ENCODE measurements at places on chromosomes 5 and 9.
A peak's percentile ranks its signal among the peaks of the same experiment; 100 is the strongest.

GRCh38 chr5:120314191-120314590, 149.9 kb upstream of the PRR16 start:
- DNase-seq: no peak

- DNase-seq: no peak
Observed at GRCh38 chr5:10266137-10266536, 16.1 kb downstream of the CCT5 start.

DNA sequence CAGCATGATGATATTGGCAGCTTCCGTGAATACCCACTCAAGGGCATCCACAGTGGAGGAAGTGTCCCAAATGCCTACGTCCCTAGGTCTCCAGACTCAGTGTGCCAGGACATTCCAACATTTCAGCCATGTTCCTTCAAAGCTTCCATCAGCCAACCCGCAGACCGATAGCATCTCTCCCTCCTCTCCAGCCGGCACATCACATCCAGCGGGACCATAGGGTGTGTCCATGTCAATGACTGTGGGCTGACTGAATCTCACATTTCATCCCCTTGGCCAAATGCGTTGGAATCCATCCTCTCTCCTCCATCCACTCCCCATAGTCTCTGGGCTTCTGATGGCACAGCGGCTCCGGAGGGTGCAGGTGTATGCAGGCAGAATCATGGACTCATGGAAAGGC, 22.2 kb upstream of the GFPT2 start:
- no peak for DNase-seq

DNA sequence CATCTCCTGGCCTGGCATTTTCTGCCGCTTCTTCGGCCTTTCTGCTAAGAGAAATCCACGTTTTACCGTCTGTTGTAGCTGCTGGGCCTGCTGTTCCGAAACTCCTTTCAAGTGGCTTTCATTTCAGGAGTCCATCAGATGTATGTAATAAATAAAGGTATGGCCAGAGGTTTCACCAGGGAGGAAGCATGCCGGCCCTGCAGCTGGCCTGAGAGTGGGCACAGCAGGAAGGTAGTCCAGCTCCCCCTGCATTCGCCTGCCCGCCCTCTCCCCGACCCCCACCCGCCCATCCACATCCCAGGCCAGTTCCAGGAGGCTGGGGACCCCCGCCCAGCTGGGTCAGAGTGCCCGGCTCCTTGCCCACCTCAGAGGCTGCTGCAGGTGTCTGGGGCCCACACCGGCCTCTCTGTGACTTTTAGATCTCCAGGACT, 46.4 kb upstream of the EXOC3 start:
- DNase-seq: peak; percentile 21

DNA sequence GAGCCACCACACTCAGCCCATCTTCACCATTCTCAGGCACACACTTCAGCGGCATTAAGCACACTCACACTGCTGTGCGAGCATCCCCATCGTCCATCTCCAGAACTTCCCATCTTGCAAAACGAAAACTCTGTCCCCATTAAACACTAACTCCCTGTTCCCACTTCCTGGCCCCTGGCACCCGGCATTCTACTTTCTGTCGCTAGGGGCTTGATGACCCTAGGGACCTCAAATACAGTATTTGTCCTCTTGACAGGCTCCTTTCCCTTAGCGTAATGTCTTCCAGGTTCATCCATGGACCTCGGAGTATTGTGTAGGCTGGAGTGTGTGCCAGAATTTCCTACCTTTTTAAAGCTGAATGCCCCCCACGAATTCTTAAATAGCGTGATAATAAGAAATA, 14.7 kb upstream of the UBAC1 start:
- no peak for DNase-seq

GRCh38 chr5:57414857-57415256, 67.8 kb downstream of the ACTBL2 start:
- DNase-seq: no peak

GRCh38 chr5:12614608-12615007, 710.4 kb upstream of the CTNND2 start:
- DNase-seq: no peak

GRCh38 chr9:93003552-93004407, 54.7 kb upstream of the SUSD3 start:
- DNase-seq: peak; percentile 80

- no peak for DNase-seq
Observed at GRCh38 chr5:73443829-73444498, 4.6 kb downstream of the FOXD1 start.

GRCh38 chr5:144467792-144468191, 297.1 kb downstream of the KCTD16 start:
- no peak for DNase-seq

GRCh38 chr5:171755354-171755821, 30.2 kb upstream of the SMIM23 start:
- no peak for DNase-seq

- DNase-seq: no peak
Observed at GRCh38 chr9:135813671-135814290, 93.6 kb downstream of the CAMSAP1 start.

DNA sequence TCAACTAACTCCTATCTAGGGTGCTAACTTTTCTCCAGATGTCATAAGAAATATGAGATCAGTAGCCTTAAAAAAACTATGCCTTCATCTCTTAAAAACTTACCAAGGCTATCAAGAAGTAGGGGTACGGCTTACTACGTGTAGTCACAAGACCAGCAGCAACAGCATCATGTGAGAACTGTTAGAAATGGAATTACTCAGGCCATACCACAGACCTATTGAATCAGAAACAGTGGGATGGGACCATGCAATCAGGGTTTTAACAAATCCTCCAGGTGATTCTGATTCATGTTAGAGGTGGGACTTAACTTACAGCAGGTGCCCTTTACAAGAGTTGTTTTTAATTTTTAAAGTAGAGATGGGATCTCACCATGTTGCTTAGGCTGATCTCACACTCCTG, 4.6 kb downstream of the IFNE start:
- no peak for DNase-seq

- no peak for DNase-seq
Observed at GRCh38 chr5:7747728-7748127, 103.2 kb downstream of the CFAP90 start.

GRCh38 chr9:136249877-136250559, 4.4 kb upstream of the QSOX2 start:
- DNase-seq: no peak

DNA sequence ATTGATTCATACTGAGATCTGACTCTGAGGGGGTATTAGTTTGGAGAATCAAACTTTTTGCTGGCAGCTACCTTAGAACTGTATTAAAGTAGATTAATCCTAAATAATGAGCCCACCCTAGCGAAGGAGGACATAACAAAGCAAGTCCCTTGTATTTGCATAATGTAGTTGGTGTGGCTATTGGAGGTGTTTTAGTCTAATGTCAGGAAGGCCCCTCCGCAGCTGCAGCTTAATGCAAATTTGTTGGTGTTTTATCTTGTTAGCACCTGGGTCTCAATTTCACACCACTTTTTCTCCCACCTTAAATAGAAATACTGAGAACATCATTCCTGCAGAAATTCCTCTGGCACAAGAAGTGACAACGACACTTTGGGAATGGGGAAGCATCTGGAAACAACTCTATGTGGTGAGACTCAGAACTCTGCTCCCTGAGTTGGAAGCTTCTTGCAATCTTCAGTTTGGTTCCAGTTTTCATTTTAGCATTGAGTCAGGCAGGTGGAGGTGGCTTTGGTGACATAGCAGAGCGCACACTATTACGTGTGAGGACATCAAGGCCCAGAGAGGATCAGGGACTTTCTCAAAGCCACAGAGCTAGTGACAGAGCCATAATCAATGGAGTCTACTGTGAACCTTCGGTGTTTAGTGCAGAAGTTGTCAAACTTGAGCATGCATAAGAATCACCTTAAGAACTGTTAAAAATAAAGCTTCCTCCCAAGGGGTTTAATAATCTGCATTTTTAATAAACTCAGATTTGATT, 33.9 kb downstream of the DOCK2 start:
- DNase-seq: no peak

DNA sequence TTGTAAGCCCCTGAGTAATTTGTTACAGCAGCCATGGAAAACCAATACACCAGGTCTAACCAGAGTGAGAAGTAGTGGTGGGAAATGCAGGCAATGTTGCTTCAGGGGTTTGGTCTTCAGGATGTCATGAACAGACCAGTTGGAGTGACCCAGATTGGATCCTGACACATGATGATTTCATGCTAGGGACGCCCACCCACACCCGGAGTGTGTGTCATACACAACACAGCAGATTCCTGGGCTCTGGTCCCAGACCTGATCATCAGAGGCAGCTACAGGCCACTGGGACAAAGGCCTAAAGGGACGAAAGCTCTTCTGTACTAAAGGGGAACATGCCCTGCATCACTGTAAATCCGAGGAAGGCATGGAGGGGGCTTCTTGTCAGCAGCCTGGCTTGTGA, 194.2 kb downstream of the NSG2 start:
- DNase-seq: no peak

DNA sequence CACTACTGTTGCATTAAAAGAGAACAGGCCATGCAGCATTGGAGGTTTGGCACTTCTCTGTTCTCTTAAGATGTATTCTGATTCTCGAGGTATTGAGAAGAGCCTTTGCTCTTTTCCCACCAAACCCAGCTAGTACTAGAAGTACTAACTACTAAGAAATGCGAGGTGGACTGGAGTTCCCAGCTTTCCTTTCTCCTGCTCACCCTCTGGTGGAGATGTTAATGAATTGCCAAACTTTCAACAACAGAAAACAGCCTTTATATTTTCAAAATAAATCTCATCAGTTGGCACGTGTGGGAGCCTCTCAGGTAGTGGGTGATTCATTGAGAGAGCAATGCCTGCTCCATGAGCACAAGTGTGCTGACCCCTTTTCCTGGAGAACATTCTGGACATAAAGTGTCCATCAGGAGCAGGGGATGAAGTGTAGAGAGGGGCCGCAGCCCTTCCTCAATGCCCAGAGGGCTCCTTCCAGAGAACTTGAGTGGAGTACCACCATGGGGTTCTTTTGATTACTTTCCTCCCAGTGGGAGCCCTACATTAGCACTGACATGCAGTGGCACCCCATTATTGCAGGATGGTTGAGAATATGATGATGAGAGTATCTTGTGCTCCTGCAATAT, 45.7 kb downstream of the TMEM174 start:
- no peak for DNase-seq

DNA sequence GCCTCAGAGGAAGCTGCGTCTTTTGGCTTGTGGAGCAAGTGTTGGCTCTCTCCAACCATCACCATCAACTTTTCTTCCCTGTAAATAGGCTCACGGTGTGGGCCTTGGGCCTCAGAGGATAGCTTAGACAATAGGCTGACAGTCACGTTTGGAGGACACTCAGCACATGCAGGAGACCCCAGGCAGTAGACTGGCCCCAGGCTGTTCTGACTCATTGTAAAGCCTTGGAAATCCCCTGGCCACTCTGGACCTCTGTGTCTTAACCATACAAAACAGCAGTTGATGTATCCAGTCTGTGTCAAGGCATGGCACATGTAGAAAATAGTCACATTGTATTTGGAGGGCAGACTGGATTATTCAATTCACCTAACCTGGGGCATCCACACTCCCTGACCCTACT, 18.6 kb downstream of the CD74 start:
- DNase-seq: no peak

DNA sequence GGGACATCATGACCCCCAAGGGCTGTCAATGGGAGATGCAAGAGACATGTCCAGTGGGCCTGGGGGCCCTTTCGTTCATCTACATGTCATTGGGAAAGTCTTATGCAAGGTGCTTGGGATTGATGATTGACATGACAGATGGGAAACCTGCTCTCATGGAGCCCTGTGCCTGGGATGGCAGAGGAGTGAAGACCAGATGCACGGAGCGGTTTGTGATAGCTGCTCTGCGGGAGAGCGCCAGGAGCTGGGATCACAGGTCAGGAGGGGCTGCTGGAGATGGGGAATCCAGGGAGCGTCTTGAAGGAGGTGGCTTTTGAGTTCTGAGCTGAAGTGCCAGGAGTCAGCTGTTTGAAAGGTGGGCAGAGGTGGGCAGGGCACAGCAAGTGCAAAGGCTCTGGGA, 104.3 kb downstream of the FGF18 start:
- DNase-seq: no peak

- DNase-seq: no peak
Observed at GRCh38 chr5:83277154-83277553, 194.4 kb upstream of the VCAN start.

DNA sequence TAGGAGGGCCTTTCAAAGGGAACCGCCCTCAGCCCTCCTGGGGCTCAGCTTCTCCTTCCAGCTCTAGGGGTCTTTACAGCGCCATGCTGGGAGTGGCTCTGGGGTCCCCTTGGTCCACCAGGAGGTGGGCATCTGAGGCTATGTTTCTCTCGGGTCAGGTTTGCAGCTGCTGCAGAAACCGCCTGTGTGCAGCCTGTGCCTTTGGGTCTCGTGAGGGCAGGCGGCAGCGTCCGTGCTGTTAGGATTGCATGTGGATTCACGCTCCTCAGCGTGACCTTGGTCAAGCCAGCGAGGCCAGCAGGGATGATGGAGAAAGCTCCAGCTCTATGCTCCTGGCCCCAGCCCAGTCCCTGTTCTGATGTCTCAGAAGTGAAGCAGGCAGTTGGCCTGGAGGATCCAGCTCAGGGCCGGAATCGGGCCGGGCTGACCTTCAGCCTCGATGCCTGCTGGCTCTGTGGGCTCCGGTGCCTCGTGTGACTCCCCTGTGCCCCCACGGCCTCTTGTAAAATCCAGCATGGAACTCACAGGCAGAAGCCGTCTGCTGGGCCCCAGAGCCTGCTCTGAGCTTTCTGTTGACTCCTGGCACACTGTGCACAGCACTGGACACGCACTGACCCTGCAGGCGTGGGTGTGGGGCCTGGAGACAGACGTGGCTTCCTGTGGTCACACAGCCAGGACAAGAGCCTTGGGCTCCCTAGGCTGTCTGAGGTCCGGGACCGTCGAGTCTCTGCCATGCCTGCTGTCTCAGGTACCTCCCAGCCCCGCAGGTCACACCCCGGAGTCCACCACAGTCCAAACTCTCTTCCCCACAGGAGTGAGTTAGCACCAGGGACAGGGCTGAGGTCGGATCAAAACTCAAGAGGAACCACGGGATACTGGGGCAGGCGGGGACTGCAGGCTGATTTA, 54.3 kb downstream of the TRIP13 start:
- DNase-seq: no peak

DNA sequence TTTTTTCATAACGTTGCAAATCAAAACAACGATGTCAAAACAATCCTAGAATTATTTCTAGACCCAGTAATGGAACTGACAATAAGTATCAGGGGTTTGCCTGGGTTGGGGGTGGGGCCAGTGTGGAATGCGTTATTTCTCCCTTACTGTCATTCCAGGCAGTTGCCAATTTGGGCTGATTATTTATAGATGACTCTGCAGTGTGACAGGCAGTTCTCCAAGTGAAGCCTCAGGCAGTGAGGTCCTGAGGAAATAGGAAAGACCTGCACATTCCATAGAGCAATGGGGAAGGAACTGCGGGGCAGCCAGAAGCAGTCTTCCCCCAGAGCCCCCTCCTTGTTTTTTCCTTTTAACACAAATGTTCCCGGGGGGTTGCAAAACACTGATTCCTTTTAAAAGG, 179.0 kb downstream of the YTHDC2 start:
- no peak for DNase-seq
